ENCODE measurements at places on chromosomes 2 and 18.

DNA sequence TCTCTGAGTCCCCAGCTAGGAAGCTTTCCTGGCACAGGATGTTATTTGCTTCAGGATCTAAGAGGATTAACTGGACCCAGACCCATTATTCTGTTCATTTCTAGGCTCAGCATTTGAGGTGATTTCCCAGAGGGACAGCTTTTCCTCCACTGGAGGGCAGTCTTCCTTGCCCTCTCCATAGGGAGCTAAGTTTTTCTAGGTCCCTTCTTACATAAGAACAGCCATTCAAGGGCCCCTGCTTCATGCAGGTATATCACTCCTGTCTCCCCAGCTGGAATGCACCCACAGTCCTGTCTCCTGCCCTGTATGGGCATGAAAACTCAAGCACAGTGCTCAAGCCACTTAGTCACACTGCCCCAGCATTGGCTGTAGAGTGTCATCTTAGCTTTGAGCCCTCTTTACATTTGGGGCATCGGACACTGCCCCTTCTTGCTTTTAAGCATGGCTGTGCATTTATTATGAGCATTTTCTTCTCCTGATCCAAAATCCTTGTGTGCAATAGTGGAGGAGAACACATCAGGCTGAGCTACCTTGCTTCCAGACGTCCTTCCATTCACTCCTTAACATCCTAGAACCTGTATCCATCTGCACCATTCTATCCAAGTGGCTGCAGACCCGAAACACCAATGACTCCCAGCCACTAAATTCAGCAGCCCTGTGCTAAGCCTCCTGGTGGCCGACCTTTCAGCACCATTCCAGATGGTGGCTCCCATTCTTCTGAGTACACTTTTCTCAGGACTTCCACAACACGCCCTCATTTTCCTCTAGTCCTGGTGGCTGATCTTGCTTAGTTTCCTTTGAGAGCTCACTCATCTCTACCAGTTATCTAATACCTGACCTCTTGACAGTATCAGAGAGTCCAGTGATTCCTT lies 80.0 kb downstream of the COPS8 start:
- no peak for DNase-seq

- DNase-seq, result no peak
Measured at GRCh38 chr2:79622508-79622907, 109.7 kb downstream of the CTNNA2 start.

DNA sequence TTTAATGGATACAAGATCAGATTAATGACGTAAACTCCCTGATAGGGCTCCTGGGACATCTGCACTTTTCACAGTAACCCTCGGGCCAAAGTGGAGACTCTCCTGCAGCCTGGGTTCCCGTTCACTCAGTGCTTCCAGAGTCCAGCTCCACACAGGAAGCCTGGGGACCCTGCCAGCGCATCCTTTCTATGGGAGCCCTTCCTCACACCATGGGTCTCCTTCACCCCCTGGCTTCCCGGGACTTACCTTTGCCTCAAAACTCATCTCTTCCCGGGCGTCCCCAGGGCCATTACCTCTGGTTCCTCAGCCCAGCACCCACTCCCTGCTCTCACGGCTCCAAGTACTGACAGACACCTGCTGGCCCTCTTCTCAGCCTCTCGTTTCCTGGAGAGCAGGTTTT lies 40.7 kb upstream of the KLF11 start:
- no peak for DNase-seq

- no peak for DNase-seq
Measured at GRCh38 chr2:46025081-46025480, 272.1 kb upstream of the EPAS1 start.

DNA sequence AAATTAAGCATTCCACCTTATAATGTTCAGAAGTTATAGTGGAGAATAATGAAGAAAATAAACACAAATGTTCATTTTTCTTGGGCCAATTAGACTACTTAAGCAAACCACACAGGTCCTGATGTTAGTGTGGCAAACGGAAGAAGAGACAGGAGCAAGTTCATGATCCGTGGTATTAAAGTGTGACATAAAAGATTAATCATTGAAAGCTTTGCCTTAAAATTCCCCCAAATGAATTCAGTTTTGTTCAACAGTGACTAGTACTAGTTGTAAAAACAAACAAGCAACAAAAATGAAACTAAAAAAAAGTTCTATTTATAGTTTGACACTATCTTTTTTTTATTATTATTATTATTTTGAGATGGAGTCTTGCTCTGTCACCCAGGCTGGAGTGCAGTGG lies 73.7 kb downstream of the RFTN2 start:
- no peak for DNase-seq

- DNase-seq, result no peak
Measured at GRCh38 chr2:96550787-96551604, 14.4 kb downstream of the ARID5A start.

All from fibroblast of the conjunctiva (primary cell).